ENCODE measurements at places on chromosomes 12 and 14. TPM values are rescaled to one million over a fixed set of nuclear protein-coding genes. Genes with fewer than 3 reads are reported as not detected.

DNA sequence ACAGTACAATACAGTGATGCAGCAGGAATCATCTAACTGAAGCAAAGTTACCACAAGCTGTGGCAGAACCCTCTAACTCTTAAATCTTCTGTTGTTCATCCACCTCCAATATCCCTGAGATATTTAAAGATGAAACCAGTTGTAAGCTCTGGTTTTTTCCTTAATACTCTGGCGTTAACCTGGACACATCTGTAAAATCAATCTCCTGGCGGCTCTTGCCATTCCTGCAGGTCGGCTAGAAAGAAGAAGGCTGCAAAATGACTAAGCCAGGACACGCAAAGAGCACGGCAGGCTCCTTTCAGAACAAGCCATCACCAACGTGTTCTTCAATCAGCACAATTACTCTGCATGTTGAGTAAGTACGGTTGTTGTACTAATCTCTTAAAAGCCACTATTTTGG lies 309.3 kb downstream of the MED13L start:
- peaks cover 55% of the 10 kb centered on the region for H3K36me3 ChIP-seq
- peaks cover 11% of the 10 kb centered on the region for H3K4me1 ChIP-seq
- H3K27me3 ChIP-seq: no peaks in the 10 kb centered on the region
- H3K27ac ChIP-seq: no peak overlapping the region

DNA sequence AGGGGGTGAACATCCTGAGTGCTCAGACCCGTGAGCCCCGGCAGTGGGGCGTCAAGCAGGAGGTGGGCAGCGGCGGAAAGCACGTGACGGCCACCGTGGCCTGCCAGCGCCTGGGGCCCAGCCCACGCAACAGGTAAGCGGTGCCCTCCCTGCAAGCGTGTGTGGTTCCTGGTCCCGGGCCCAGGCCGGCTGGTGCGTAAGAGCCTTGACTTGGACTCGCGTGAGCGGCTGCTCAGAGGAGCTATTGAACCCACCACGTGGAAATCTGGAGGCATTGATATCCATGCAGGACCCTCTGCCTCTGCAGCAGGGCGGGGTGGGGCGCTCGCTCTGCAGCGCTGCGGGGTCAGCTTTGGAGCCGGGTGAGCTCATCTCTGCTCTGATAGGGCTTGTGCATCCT lies 277.0 kb downstream of the TMEM132C start:
- H3K4me3 ChIP-seq: no peak overlapping the region
- H3K4me1 ChIP-seq: no peaks in the 10 kb centered on the region
- no peak overlapping the region for H3K27ac ChIP-seq

GRCh38 chr12:1305791-1306500 lies 288.4 kb downstream of the FBXL14 start:
- no peak overlapping the region for H3K4me3 ChIP-seq
- H3K36me3 ChIP-seq: no peaks in the 10 kb centered on the region
- H3K27me3 ChIP-seq: no peaks in the 10 kb centered on the region
- H3K4me1 ChIP-seq: no peaks in the 10 kb centered on the region

GRCh38 chr14:68947802-68948201 lies 31.3 kb downstream of the ACTN1 start:
- H3K4me3 ChIP-seq: no peak overlapping the region
- DNase-seq: no peak
- H3K27me3 ChIP-seq: no peaks in the 10 kb centered on the region
- H3K4me1 ChIP-seq: peaks cover 94% of the 10 kb centered on the region
- H3K27ac ChIP-seq: peak overlapping the region; percentile 30

- H3K4me3 ChIP-seq: no peak overlapping the region
- H3K36me3 ChIP-seq: no peaks in the 10 kb centered on the region
- DNase-seq: no peak
Observed at GRCh38 chr12:793711-794110, 41.3 kb downstream of the WNK1 start.

DNA sequence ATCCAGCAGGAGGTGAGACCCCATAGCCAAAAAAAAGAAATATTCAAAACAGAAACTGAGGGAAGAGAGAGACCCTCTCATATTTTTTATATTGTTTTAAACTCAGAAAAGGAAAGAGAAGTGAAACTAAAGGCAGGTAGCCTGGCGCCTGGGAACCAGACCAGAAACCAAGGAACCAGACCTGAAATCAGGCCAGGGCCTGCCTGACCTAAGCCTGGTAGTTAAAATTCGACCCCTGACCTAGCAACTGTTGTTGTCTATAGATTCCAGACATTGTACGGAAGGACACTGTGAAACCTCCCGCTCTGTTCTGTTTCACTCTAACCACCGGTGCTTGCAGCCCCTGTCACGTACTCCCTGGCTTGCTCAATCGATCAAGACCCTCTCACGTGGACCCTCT lies 38.5 kb upstream of the CD163 start:
- no peak overlapping the region for H3K4me3 ChIP-seq
- H3K4me1 ChIP-seq: no peaks in the 10 kb centered on the region
- H3K27me3 ChIP-seq: no peaks in the 10 kb centered on the region
- no peak for DNase-seq

The GARIN6 gene
- total RNA-seq: not detected

The ADGRD1 gene
- total RNA-seq: 3.9 TPM

The RASAL1 gene
- total RNA-seq: 0.43 TPM

Data from astrocyte (in vitro differentiated cells and primary cell).